ENCODE measurements at places on chromosomes 7 and 10. TPM values are rescaled to one million over a fixed set of nuclear protein-coding genes. Genes with fewer than 3 reads are reported as not detected.

DNA sequence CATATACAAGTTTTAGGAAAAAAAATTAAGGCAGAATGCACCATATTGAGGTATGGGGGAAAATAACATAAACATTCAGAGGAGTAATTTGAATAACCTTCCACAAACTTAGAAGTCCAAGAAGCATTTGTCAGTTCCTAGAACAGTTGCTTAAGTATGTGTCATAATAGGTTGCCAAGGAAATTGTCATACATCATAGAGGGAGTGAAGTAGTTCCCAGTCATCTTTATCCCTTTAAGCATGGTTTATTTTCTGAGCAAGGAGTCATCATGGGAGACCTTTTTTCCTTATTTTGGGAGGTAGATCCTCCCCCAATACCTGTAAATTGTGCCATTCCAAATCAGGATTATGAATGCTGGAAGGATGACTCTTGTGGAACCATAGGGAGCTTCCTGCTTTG, at the start of gene SSMEM1:
TSS of gene SSMEM1 (plus strand) at position 219 of the 400 bp plus-strand sequence. CDS start at position 270, 51 bp downstream.
- DNase-seq, result no peak

DNA sequence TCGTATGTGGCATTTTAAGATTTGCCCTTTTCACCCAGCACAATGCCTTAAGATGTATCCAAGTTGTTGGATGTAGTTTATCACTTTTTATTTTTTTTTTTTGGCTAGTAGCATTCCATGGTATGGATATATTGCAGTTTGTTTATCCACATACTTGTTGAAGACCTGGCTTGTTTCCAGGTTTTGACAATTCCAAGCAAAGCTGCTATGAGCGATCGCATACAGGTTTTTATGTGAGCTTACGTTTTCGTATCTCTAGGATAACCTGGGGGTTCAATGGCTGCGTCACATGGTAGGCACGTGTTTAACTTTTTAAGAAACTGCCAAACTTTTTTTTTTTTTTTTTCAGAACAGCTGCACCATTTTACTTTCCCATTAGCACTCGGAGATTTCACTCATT, 32.2 kb downstream of the BAIAP2L1 start:
- no peak for DNase-seq

DNA sequence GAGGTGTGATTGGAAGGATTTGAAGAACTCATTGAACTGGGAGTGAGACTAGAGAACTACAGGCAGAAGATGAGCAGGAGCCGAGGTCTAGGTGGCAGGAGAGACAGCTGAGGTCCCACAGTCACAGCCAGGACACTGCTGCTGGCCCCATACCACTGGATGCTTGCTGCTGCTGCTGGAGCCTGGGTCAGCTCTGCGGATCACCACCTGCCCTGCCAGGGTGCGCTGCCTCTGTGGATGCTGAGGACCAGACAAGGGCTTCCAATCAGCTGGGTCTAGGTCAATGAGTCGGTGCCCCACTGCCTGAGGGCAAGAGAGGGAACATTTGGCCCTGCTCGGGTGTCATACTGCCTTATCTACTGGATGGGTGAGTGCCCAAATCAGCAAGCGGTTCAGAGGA, 94.4 kb downstream of the FRMD4A start:
- DNase-seq, result no peak

DNA sequence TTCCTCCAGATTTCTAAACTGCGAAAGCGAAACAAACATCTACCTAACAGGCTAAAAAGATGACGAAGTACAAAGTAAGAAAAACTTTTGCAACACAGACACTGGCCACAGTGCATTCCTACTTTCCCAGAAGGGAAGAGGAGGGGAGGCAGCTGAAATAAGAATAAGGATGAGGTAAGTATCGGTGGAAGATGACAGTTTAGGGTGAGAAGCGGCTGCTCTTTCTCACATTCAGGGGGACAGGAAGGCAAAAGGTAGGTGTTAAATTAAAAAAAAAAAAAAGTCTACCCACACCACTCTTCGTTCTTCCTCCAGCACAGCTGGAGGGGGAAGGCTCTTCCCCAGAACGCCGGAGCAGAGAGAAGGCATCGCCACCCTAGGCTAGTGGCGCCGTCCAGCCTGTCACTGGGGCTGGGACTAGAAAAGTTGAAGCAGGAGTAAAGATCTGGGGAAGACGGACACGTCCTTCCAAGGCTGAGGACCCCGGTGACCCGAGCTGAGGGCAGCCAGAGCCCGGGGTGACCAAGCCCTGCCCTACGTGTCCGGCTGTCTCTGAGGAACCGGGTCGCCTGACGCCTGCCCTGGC, 846 bp downstream of the DNAJC1 start:
- no peak for DNase-seq

- DNase-seq, result no peak
Measured at GRCh38 chr10:24759672-24760071, 36.0 kb upstream of the ARHGAP21 start.

Gene TRA2A
- 17.9 TPM for total RNA-seq

GRCh38 chr7:85464042-85464651, 277.3 kb upstream of the SEMA3D start:
- DNase-seq, result no peak

DNA sequence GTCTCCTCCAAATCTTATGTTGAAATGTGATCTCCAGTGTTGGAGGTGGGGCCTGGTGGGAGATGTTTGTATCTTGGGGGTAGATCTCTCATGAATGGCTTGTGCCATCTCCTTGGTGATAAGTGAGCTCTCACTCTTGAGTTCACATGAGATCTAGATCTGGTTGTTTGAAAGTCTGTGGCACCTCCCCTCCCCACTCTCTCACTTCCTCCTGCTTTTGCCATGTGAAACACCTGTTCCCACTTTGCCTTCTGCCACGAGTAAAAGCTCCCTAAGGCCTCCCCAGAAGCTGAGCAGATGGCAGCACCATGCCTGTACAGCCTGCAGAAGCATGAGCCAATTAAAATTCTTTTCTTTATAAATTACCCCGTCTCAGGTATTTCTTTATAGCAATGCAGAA, 23.5 kb downstream of the TMEM229A start:
- DNase-seq, result no peak
